Right forelimb (tissue), 1 donor: ENCODE measurements at places on chromosomes 4 and X.

DNA sequence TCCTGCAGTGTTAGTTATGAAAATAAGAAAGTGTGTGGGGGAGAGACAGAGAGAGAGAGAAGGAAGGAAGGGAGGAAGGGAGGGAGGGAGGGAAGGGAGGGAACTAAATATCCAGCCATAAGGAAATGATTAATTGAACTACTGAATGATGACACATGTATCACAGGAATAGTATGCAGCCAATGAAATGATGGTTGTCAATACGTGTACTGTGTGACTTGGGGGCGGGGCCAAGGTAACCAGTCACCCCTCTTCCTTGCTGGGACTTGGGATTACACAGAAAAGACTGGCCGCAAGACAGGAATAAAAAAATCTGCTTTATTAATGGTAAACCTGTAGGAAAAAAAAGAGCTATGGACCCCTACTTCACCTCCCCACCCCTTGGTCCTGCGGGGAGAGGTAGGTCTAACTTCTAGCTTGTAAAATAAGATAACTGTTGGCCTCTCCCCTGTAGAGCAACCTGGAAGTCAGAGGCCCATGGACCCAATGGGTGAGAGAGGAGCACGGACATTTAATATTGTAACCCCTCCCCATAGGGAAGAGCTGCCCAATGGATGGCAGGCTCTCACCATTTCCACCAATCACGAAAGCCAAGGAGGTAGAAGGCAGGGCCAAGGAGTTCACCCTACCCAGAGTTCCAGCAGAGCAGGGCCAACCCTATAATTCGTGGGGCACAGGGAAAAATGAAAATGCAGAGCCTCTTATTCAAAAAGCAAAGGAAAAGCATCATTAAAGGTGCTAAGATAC is 7.4 kb downstream of the PPP2R2C start:
- DNase-seq: no peak

DNA sequence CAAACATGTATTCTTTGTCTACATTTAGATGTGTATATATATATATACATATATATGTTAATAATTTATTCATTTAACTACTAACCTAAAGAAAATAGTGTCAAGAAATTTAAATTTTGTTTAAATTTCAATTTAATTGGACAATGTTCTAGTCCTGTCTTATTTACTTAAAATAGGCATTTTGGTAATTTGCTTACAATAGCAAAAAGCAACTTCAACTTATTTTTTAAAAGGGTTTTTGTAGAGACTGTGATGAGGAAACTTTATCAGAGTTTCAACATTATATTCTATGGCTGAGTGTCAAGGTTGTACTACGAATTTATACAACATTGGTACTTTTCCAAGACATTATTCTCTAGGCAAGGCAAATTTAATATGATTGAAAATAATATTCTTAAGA is 212.0 kb upstream of the ARSJ start:
- no peak for DNase-seq

DNA sequence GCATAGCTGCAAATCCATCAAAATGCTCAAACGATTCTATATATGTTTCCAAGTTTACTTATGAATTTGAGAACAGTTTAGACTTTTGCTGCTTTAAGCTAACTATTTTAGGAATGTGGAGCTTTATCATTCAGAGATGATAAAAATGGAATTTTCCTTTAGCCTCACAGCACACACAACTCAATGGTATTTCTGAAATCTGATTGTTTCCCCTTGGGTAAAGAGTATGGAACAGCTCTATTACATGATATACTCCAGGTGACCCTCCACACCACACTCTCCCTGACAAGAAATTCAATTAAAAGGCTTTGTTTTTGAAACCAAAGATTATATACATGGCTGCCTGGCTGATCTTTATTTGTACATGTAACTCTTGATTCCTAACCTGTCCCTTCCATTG is 120.0 kb downstream of the LUZP4 start:
- DNase-seq: no peak

DNA sequence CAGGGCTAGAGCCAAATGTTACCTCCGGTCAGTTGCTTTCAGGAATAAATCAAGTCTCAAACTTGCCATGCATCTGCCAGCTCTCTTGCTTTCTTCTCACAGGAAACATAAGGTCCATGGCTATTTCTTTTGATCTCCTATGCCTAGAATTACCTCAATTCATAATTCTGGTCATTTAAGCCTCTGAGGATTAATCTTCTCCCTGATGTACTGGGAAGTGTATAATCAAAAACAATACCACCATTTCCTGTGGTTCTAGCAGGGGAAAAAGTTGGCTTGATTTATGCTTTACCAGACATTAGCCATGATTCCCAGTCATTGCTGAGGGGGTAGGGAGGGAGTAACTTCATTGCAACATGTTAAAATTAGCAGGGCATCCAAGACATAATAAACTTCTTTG is 268.7 kb upstream of the EMCN start:
- DNase-seq: no peak

GRCh38 chr4:10456595-10457254 is 501 bp downstream of the ZNF518B start:
- peak; percentile 72 for DNase-seq

- DNase-seq: peak; percentile 38
Observed at GRCh38 chr4:2827071-2827873, 16.4 kb upstream of the ADD1 start.

- no peak for DNase-seq
Observed at GRCh38 chrX:2889045-2889605, 40.0 kb downstream of the ARSD start.

DNA sequence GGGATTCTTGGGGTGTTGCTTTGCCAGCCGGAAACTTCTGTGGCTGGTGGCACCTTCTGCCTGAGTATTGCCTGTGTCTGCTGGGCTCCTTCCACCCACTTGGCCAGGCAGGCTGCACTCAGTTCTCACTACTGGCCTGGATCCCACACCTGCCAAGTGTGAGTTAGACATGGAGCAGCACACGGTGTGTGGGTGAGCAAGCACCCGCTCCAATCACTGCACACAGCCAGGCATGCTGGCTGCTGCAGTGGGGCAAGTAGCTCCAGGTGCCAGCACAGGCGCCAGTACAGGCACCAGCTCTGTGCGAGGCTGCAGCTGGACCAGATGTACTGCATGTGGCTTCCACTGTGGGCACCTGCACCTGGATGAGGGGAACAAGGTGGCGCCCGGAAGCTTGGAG is 23.9 kb downstream of the DCUN1D4 start:
- no peak for DNase-seq

GRCh38 chr4:11847167-11847566 is 418.5 kb upstream of the HS3ST1 start:
- no peak for DNase-seq

DNA sequence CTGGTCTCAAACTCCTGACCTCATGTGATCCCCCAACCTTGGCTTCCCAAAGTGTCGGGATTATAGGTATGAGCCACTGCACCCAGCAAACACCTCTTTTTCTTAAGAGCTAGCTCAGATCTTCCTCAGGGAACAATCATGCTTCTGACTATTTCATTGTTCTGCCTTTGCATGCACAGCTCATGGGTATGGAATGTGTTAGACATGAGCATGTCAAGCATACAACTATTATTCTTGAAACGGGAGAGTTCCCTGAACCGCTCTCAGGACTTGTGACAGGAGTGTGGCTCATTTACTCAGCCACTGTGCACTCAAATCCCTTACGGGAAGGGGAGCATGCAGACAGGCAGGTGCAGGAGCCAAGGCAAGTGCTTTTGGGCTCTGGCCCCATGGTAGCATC is 231.7 kb upstream of the TAPT1 start:
- DNase-seq: no peak

GRCh38 chr4:110211007-110211769 is 12.8 kb upstream of the ELOVL6 start:
- DNase-seq: no peak

DNA sequence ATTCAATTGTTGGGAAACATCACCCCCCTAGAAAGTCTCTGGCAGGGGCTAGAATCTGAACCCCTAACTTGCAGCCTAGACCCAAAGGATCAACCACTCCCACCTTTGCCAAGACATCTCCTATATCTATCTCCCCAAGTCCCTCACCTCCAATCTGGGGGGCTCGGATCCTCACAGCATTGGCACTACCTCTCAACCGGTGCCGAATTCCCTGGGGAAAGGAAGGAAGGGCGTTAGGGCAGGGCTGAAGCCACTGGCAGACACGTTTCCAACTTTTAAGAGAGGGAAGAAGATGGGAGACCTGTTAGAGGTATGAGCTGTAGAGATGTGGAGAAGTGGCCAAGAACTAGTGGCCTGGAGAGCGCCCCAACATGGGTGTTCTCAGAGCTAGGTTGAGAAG is 2.7 kb downstream of the TIMM17B start:
- DNase-seq: no peak

DNA sequence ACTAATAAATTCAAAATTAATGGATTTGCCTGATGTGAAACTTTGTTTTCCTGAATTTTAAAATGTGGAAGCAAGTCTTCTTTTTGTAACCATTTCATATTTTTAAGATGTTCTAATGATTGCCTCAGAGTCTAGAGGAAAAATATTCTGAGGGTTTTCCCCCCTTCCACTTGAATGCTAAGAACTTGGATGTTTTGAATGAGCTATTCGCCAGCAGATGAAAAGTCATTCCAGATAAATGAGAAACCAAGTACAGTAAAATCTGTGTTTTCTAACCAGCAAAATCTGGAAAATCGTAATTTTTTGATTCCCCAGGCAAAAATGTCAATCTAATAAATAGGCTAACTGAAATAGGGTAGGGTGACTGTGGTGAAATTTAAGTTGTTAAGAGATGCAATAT is 45.6 kb downstream of the SLIT2 start:
- no peak for DNase-seq

GRCh38 chr4:185728893-185729292 is 83.1 kb downstream of the SORBS2 start:
- no peak for DNase-seq

DNA sequence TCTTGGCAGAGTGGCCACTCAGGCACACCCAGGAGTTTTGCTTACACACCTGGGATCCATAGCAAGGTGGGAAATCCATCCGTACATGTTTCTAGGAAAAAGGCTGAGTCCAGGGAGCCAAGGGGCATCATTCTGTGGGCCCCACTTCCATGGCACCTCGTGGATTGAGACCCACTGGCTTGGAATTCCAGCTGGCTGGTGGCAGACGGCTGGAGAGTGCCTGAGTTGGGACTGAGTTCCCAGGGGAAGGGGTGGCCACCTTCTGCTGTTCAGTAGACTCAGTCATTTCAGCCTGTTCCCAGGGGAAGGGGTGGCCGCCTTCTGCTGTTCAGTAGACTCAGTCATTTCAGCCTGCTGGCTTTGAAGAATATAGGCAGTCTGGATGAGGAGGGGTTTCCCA is 366.0 kb upstream of the GRIA3 start:
- no peak for DNase-seq

DNA sequence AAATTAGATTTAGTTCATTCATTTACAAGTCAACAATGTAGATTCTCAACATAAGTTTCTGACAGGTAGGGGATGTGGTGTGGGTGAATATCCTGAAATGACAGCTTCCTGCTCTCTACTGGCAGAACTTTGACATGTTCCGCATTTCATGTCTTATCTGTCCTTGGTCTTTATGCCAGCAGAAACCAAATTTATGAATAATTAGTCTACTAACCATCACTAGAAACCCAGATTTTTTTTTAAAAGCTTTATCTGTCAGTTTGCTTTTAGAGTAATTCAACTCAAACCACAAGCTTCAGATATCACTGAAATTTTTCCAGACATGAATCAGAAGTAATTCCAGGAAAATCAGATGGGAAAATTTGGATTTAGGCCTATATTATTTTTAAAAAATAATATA is 17.9 kb downstream of the COQ2 start:
- no peak for DNase-seq

DNA sequence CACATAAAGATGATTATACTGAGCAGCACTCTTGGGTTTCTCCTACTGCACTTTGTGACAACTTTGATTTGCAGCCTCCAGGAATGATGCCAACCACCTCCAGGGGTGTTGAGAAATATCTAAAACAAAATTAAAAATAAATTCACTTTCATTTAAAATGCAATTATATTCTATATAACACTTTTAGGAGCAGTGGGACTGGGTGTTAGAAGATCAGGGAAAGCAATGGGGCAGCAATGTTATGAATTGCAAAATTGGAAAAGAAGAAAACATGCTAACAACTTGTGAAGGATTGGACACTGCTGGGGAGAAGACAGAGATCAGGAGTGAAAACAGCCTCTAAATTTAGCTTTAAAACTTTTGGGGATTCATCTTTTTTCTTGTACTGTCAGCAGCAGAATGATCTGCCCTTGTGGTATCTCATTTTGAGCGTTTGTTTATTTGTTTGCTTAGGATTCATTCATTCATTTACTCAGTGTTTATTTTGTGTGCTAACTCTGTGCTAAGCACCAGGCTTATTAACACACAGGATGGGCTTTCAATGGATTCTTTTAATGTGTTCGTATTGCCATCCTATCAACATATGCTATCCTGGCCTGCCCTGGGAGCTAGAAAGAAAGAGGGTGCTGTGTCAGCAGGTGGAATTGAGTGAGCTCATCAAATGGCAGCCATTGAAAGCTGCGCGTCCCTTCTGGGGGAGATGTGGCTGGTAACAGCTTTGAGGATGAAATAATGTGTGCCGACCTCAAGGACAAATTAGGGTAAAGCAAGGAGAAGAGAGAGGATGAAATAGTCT is 96.5 kb downstream of the FRMPD4 start:
- DNase-seq: no peak

DNA sequence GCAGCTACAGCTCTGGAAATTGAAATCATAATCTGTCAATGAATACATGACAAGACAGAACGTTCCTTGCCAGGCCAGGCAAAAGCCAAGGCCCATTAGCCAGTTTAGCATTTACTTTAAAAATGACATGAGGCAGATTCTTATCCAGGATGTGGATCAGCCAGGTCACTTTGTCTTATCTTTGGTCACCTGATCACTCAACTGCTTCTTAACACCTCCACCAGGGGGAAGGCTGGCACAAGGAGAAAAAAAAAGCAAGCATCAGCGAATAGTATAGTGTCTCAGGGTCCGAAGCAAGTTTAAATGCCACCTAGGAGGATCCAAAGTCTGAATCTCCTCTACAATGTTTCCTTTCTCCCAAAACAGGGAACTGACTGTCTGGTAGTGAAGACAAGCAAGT is 18.8 kb downstream of the ATP1B4 start:
- no peak for DNase-seq

GRCh38 chrX:12974305-12974795 is 560 bp upstream of the TMSB4X start:
- no peak for DNase-seq
